ENCODE measurements at places on chromosomes 5 and 9. TPM values are rescaled to one million over a fixed set of nuclear protein-coding genes. Genes with fewer than 3 reads are reported as not detected.
A peak's percentile ranks its signal among the peaks of the same experiment; 100 is the strongest.

Gene TEX53
- not detected for total RNA-seq

GRCh38 chr9:6552498-6553121 is 92.9 kb downstream of the GLDC start:
- DNase-seq: no peak

Gene MRNIP
- 33.6 TPM for total RNA-seq

GRCh38 chr9:113579283-113580040 is 115.9 kb downstream of the RGS3 start:
- DNase-seq: peak; percentile 79

Gene SYK
- total RNA-seq: 151 TPM

Gene FAM81B
- not detected for total RNA-seq

Gene SLC2A6
- total RNA-seq: 32.0 TPM

Gene NR4A3
- 0.45 TPM for total RNA-seq

Gene CSF2
- total RNA-seq: not detected

DNA sequence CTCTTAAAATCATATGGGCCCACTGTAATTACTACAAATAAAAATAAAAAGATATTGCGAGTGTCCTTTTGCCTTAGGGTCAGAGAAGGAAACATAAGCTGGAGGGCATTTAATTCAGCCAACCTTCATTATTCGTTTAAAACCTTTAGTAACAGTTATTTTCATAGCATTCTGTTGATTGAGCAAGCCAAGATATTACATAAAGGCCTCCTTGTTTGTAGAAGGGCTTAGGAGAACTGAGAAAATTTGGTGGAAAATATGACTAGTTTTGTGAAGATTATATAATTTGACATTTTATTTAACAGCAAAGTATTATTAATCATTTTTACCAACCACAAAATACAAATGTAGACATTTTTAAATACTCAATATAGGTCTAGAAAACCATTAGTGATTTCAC is 62.2 kb downstream of the COX7C start:
- DNase-seq: no peak

DNA sequence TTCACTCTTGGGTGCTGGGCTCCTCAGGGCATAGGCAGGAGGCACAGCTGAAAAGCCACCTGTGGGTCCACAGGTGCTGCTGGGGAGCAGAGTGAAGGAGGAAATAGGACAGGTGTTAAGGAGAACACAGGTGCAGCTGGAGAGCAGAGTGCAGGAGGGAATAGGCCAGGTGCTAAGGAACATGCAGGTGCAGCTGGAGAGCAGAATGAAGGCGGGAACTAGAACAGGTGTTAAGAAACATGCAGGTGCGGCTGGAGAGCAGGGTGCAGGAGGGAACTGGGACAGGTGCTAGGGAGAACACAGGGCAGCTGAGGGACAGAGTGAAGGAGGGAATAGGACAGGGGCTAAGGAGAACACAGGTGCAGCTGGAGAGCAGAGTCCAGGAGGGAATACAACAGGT is 43.8 kb upstream of the PLEKHG4B start:
- DNase-seq: no peak

DNA sequence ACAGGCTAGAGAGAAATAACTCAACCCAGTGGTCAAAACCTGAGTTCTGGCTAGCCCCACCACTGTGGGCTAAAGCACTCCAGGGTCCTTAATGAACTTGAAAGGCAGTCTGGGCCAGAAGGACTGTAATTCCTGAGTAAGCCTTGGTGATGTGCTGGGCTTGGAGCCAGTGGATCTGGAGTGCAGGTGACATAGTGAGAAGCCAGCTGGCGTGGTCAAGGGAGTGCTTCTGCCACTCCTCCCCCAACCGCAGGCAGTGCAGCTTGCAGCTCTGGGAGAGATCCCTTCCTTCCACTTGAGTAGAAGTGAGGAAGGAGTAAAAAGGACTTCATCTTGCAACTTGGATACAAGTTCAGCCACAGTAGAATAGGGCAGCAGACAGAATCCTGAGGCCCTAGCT is 424.0 kb downstream of the CDH18 start:
- DNase-seq: no peak

DNA sequence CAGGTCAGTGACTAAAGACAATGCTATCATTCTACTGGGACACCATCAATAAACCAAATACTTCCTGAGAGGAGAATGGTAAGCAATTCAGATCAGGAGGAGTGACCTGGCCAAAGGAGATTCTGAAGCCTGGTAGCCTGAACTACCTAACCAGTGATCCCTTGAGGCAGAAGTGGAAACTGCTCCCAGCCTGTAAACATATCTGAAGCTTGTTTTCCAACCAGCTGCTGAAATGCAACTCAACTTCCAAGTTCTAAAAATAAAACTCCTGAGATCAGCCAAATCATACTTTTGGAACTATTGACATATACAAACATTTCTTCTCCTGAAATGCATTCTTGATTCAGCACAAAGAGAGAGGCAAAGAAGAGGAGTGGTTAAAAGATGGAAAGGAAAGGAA is 204.1 kb downstream of the EBF1 start:
- no peak for DNase-seq

Gene AK8
- total RNA-seq: not detected

DNA sequence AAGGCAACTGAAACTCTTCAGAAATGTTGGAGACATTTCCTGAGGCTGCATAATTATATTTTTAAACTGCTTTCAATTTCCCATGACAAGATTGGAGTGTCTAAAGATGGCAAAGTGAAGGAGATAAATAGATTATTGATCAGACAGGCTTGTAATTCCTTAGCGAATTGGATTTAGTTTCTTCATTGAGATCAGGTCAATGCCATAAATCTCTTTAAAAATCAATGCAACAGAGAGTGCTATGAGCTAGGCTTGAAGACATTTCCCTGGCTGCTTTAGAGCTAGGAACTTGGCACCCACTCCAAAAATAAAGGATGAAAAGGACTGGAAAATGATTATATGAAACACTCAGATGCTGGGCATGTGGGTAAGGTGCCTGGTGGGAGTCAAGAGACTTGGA is 828.4 kb downstream of the TLR4 start:
- no peak for DNase-seq

DNA sequence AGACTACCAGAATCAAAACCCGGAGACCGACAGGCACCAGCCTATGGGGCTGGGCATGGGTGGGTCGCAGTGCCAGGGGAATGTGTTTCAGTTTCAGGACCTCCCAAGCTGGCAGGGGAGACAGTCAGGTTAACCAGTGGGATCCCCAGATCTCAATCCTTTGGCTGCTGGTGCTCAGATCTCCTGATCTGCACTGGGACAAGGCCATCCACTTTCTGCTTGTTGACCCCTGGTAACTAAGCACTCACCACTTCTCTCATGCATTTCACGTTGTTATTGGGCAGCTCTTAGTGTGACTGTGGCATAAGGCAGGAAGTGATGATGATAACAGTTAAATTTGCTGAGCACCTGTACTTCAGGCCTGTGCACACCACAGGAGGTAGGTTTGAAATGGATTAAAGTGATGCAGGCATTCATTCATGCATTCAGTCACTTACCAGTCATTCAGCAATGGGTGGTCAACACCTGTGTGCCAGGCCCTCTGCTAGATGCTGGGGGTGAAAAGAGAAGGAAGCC is 42.1 kb upstream of the STXBP1 start:
- DNase-seq: peak; percentile 31

Gene PCDHB12
- not detected for total RNA-seq

DNA sequence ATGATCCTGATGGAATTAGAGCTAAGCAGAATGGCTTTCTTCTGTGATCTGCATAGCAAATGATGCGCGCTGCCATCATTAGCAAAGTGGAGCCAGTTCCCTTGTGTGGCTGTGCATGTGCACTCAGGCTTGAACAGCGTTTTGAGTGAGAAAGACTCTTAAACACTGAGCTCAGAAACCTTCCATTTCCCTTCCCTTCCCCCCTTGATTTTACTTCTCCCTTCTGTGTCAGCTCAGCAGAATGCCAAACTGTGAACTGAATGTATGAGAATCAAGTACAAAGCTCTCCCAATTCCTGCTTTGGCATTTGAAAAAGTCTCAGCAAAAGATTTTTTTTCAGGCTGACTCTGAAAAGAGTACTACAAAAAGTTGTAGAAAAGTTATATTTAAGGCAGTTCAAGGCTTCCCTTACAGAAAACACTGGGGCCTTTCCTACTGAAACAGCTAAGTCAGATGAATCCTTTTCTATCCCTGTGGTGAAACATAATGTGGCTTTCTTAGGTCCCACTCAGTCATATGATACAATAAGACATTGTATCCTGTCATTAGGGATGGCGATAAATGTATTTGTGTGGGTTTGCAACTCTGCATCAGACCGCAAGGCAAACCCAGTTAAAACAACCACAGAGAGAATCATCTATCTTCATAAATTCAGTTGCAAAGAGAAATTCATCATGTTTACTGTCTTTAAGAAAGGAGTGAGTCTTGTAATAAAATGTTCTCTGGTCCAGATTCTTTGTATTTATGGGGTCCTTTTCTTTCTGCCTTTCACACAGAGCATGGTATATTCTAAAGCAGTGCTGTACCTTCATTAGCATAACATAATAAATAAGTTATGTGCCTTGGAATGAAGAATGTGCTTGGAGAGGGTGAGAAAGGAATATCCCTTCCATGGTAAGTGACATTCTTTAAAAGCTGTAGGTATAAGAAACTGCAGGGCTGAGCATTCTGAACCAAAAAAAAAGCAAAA is 222.6 kb downstream of the CAAP1 start:
- DNase-seq: peak; percentile 95

DNA sequence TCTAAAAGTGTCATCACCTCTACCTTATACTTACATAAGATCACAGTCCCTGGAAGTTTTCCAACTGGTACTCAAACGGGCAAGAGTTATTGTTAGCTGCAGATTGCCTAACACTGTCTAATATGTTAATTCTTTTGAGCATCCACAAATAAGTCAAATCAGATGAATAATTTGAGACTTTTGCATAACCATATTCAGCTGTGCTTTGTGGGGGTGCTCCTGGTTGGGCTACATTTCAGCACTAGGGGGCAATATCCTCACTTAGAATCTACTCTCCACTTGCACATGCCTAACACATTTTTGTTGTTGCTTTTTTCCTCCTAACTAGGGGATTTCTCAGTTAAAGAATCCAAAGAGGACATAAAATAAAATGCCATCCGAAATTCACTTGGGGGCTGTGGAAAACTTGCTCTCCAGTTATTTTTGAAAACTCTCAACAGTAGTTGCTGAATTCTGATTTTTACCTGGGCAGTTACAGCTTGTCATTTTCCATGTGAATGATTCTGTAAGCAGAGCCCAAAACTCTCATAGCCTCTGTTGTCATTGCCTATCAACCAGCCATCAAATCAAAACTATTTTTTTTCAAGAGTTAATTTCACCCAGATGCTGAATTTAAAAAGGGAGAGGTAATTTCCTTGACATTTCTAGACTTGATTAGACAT is 71.5 kb downstream of the TRIM36 start:
- DNase-seq: peak; percentile 90

- peak; percentile 88 for DNase-seq
These were observed at the start of gene GRK6 for GRCh38 chr5:177426566-177427210. Gene GRK6 (plus strand): TSS chr5:177426676. CDS start chr5:177426846, 170 bp downstream.

Gene MRPL36
- 67.1 TPM for total RNA-seq

GRCh38 chr5:56140073-56140472 is 93.1 kb downstream of the ANKRD55 start:
- no peak for DNase-seq

GRCh38 chr5:54002779-54003178 is 307.6 kb downstream of the ARL15 start:
- DNase-seq: no peak

DNA sequence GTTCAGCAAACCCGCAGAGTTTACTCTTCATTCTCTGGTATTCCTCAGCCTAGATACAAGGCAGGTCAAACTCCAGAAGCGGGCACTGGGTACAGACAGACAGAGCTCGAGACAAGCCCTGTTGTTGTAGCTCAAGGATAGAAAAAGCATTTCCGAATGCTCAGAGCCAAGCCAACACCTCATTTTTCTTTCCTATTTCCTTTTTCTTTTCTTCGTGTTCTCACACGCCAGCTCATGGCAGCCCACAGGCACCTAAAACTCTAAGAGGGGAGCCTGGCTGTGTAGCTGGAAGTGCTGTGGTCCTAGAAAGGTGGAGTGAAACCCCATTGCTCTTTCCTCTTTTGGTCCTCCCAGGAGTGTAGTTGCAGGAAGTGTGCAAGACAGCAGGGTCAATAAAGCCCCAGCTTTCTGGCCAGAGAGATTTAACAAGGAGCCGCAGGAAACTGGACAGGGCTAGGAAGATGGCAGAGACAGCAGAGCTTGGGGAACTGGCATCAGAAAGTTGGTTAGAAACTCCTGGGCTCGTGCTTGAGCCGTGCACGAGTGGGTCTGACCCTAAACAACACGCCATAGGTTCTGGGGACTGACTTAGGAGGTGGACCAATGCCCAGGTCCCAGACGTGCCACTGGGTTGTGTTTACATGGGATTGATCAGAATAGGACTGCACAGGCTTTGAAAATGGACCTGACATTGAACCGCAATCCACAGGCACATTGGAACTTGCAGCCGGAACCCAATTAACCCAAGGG is 41.6 kb downstream of the ADAMTS2 start:
- DNase-seq: no peak

Gene KDM4C
- 61.1 TPM for total RNA-seq

DNA sequence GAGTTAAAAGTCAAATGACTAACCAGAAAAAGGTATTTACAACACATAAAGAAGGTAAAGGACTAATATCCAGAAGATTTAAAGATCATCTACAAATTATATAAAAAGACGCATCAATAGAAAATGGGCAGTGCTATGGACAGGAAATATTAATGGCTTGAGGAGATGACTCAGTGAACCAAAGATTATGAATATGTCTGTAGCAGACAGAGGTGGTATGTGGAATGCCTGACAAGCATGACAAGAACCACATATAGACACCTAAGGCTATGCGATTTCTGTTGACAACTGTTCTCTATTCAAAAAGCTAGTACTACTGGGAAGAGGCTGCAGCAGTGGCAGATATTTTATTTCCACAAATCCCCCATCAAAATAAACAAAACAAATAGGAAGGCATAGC is 177.0 kb upstream of the SH3GL2 start:
- DNase-seq: no peak

Gene CATSPER3
- total RNA-seq: not detected

Gene OTP
- not detected for total RNA-seq

- DNase-seq: no peak
These were observed 22.5 kb upstream of the CCNH start for GRCh38 chr5:87435144-87435694.

DNA sequence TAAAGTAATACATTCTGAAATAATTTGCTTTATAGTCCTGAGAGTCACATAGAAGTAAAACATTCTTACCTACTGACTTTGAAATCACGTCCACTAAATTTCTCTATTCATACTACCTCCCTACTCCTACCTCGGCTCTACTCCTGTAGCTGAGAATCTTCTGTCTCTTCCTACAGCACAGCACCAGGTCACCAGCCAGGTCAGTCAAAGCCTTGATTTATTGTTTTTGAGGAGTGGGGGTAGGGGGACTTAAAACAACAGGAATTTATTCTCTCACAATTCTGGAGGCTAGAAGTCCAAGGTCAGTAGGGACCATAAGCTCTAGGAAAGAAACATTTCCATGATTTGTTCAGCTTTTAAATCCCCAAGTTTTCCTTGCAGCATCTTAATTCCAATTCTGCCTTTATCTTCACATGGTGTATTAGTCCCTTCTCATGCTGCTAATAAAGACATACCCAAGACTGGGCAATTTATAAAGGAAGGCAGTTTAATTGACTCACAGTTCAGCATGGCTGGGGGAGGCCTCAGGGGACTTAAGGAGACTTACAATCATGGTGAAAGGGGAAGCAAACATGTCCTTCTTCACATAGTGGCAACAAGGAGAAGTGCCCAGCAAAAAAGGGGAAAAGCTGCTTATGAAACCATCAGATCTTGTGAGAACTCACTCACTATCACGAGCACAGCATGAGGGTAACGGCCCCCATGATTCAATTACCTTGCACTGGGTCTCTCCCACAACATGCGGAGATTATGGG is 49.6 kb upstream of the CCNG1 start:
- peak; percentile 59 for DNase-seq
